OCI-LY7 (cell line): ENCODE measurements at places on chromosomes 16 and 17.
A peak's percentile ranks its signal among the peaks of the same experiment; 100 is the strongest.

GRCh38 chr17:27965224-27965623 lies 72.1 kb upstream of the LYRM9 start:
- DNase-seq, result no peak

GRCh38 chr16:57840833-57841232 lies 38.5 kb upstream of the KIFC3 start:
- no peak for DNase-seq

DNA sequence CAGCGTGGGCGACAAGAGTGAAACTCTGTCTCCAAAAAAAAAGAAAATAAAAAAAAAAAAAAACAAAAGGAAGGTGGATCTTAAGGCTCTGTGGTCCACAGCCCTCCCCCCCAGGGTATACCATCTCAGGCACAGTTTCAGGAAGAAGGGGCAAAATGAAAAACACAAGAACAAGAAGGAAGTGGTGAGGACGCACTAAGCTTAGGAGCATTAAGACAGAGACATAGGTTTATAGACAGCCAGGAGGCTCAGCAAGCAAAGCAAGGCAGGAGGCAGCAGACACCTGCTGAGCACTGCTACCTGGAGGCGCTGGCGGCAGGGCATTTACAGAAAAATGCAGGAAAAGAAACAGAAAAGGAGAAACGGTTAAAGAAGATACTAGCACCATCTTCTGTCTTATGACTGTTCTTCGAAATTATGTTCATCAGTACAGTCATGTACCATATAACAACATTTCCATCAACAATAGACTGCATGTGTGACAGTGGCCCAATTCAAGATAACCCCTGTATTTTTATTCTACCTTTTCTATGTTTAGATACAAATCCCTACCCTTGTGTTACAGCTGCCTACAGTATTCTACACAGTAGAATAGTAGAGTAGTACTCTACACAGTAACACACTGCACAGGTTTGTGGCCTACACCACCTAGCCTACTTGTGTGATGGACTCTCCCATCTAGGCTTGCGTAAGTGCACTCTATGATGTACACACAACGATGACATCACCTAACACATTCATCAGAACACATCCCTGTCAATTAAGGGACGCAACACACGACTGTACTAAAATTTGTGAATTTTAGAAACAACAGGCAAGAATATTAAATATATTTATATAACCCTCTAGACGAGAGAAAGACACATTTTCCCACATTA lies 62.5 kb downstream of the XPO6 start:
- no peak for DNase-seq

GRCh38 chr17:28151001-28151400 lies 108.5 kb downstream of the NLK start:
- DNase-seq, result no peak

DNA sequence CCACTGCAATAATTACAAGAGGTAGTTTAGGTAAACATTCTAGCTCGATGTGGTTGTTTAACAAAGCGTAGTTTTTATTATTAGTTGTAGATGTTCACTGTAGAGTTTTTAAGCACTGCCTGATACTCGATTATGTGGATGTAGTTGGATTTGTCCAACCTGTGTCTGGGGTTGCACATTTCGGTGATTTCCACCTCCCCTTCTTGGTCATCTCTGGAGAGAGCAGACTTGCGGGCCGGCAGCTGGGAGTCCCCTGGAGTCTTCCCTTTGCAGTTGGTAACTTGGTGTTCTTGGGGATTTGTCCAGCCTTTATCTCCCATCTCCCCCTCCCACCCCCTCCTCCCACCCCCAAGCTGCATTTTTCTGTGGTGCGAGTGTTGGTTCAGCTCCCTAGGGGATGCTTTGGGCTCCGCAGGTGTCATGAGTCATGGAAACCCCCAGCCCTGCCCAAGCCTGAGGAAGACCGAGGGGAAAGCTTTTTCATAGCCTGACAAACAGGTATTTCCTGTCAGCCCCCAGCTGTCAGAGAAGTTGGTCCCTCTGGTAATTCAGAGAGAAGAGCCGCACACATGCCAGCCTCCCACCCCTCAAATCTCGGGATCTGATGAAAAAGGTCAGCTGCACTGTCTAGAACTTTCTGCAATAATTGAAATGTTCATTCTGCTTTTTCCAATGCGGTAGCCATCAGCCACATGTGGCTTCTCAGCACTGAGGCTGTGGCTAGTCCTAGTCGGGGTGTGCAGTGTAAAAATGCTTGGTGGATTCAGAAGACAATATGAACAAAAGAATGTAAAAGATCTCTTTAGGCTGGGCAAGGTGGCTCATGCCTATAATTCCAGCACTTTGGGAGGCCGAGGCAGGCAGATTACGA lies 50.3 kb downstream of the KSR1 start:
- DNase-seq, result peak; percentile 74

- DNase-seq, result no peak
Observed at GRCh38 chr16:4924593-4925292, 12.2 kb downstream of the PPL start.

- no peak for DNase-seq
Observed at GRCh38 chr17:33109336-33110072, 117.9 kb downstream of the SPACA3 start.

- DNase-seq, result no peak
Observed at GRCh38 chr16:59899940-59900339, 1165.8 kb upstream of the GOT2 start.

DNA sequence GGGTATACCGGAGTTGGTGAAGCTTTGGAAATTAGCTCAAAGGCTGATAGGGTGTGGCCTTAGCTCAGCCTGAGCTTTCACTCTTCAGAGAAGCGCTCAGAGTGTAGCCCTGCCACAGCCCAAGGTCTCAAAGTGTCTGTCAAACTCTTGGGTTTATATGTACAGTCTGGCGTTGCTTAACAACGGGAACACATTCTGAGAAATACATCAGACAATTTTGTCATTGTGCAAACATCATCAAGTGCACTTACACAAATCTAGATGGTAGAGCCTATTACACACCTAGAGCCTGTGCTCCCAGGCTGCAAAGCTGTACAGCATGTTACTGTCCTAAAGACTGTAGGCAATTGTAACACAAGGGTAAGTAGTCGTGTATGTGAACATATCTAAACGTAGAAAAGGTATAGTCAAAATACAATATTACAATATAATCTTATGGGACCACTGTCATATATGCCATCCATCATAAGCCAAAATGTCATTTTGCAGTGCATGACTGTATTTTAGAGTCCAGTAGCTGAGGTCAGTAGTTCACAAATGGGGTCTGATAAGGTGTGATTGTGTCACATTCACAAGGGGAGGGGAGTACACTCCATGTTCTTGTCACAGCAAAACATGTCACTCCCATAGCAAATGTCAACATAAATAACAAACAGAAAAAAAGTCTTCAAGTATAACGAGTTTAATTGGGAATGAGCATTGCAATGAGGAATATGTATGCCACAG lies 20.6 kb downstream of the CHAD start:
- no peak for DNase-seq

GRCh38 chr16:22220069-22220440 lies 14.0 kb downstream of the EEF2K start:
- DNase-seq, result no peak

- no peak for DNase-seq
Observed at GRCh38 chr17:64527914-64528313, 21.1 kb downstream of the CEP95 start.

- no peak for DNase-seq
Observed at GRCh38 chr17:57752031-57752905, 7.2 kb upstream of the CCDC182 start.

- no peak for DNase-seq
Observed at GRCh38 chr17:39597372-39598046, 10.2 kb downstream of the NEUROD2 start.

DNA sequence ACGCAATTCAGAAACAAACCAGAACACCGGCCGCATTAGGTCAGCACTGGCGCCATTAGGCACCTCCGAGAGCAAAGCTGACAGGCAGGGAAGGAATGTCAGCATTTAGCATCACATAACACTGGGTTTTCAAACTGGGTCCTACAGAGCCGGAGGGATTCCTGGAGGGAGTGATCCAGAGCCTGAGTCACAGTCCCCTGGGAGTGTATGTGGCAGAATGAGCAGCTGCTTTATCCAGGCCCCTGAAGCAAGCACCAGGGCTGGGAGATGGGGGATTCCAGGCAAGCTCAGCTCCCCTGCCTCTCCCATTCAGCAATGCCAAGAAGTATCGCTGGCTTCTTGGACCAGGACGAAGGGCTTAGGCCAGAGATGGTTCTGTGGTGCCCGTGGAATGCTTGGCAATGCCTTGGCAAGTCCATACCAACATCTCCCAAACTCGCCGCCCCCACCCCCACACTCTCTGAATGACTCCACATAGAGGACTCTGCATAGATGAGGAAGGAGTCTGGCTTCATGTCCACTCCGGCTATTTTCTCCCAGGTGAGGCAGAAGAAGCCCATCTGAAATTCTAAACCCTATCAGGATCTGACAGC lies 20.4 kb downstream of the GAS7 start:
- DNase-seq, result no peak

DNA sequence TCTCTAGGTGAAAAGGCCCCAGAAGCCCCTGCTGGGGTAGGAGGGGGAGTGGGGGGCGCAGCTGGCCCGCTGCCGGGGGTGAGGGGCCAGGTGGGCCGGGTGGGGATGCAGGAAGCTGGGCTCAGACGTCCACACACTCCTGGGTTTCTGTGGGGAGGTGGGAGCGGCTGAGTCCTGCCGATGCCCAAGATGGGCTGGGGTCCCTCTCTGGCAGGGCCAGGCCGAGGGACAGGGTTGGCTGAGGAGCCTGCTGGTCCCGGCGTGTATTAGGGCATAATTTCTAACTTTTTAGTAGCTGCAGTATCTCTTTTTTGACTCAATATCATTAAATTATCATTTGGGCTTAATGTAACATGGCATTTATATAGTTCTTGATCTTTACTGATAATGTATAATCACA lies 121.4 kb upstream of the CORO6 start:
- no peak for DNase-seq

- DNase-seq, result no peak
Observed at GRCh38 chr17:19457046-19457445, 46.0 kb downstream of the RNF112 start.

DNA sequence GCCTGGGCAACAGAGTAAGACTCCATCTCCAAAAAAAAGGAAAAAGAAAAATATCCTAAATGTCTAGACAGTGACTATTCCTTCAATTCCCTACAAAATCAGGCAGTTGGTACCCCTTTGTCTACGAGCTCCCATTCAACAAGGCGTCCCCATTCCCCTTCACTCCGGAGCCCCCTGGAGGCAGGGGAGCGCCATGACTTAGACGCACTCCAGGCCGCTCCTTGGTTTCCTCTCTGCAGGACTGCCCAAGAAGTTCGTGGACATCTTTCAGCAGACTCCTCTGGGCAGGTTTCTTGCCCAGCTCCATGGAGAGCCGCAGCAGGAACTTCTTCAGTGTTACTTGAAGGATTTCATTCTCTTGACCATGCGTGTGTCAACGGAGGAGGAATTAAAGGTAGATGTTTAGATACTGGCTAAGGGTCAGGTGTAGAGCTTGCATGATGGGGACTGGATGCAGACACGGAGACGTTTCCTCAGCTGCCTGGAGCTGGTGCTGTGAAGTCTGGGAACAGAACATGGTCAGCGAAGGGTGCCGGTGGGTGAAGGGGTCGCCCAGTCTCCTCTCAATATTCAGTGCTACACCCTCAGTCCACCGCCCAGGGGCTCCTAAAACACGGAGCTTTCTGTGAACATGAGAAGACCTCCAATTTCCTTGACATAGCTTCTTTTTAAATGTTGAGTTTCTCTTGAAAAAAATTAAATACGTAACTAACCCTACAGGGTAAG lies 53.3 kb upstream of the ENDOV start:
- DNase-seq, result peak; percentile 27

DNA sequence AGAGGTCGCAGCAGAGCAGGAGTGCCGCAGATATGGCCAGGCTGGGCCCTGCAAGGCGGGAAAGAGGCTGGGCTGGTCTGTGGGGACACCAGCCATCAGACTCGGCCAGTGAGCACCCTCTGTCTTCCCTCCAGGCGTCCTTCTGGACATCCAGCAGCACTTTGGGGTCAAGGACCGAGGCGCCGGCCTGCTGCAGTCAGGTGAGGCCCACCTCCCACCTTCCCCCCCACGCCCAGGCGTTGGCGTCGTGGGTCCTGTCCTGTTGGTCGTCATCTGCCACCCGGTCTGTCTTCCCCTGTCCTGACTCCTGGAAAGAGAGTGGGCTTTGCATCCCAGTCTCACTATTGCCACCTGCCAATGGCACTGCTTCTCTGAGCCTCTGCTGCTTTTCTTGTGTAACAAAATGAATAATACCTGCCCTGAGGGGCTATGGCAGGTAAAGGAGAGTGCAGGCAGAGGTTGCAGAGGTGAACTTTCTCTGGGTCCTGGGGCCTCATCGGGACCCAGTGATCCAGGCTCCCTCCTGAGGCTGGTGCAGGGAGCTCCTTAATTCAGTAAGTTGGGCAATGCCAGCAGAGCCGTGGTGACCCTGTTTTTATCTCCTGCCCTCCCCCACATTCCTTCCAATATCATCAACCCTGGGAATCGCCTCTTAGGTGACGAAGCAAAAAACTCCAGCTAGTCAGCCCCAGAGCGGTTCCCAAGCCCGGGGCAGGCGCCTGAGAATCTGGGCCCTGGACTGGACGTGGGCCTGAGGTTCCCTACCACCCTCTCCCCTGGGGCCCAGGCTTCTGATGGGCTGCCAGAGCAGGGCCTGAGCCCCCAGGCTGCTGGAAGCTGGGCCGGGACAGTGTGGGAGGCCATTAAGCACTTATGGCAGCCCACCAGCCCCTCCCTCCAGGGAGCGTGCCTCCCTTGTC lies 14.7 kb downstream of the SPNS2 start:
- no peak for DNase-seq

- no peak for DNase-seq
Observed at GRCh38 chr17:76160896-76161528, 20.0 kb upstream of the FOXJ1 start.

DNA sequence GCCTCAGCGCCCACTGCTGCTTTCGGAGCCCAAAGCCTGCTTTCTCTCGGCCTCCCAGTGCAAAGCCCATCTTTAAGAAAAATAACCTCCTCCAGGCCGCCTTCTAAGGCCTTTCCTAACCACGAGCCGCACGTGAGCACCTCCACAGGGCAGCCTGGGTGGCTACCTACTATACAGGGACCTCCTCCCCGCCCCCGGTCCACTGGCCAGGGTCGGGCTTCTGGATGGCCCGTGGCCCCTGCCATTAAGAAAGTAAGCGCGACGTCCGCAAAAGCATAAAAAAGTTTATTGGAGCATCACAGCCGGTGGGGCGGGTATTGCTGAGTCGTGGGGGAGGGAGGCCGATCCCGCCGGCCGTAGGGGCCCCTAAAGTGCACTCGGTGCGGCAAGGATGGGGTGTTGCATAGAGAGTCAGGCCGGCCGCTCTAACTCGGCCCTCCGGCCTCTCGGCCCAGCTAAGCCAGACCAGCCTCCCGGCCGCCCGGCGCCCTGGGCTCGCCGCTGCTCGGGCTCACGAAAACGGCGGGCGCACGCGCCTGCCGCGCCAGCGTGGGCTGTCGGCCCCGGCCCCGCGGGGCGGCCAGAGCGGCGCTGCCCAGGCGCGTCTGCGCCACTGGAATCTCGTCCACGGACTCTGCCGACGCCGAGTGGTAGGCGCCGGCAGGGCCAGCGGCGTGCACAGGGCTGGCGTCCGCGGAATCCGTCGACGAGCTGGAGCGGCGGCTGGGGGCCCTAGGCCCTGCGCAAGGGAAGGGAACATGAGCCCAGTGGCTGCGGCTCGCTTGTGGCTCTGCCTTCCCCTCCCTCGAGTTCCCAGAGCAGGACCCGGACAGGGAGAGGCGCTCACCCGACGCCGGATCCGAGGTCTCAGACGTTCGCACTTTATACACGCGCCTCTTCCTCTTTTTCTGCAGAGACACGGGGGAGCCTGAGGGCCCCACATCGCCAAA lies 1.1 kb upstream of the TPPP3 start:
- DNase-seq, result no peak
